Fibroblast of villous mesenchyme (primary cell): ENCODE measurements at places on chromosomes 6 and 20.

DNA sequence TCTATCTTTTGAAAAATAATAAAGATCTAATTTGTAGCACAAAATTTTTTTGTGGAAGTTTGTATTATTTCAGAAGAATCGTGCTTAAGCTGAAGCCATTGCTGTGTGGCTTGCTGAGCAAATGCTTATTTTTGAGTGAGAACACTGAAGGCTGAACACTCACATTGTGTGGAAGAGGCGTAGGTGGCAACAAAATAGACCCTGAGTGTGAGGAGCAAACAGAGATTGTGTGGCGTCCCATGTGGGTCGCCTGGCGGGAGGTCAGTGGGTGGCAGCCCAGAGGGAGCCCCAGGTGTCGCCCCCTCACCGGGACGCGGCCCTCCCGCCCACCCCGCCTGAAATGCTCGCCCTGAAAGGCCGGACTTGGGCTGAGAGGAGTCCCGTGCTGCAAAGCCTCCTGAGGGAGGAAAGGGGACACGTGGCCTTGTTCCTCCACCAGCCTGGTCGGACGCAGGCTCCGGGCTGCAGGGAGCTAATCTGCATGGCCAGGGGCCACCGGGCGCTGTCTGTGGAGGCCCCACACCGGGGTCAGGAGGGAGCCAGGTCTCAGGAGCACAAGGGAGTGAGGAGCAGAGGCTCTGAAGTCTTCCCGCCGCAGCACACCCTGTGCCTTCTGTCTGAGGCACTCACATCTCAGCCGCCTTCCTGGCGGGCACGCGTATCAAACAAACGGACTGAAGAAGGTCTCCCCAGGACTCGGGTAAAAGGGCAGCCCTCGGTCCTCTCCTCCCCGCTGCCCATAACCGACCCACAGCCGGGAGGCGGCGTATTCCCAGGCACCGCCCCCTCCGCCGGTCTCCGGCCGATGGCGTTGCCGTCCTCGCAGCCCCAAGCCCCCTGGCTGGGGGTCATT is 15.9 kb downstream of the DDO start:
- DNase-seq, result no peak

- DNase-seq, result no peak
Measured at GRCh38 chr6:106882138-106882537, 92.4 kb downstream of the CD24 start.

DNA sequence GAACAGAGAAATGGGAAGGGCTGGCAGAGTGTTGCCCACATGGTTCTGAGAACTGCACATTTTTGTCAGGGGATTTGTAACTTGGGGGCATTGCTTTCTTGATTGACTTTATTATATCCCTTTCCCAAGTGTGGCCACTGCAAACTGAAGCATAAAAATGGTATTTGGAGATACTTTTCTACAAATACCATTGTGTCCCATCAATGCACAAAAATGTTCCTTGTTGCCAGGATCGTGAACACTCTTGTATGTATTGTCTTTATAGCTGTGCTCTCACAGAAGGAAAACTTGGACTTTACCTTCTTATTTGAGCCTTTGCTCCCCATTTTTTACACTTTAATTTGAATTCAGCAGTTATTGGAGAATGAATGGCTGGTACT is 57.1 kb upstream of the C20orf144 start:
- no peak for DNase-seq

- peak; percentile 39 for DNase-seq
Measured at GRCh38 chr6:138673346-138674014, 100.1 kb upstream of the CCDC28A start.

DNA sequence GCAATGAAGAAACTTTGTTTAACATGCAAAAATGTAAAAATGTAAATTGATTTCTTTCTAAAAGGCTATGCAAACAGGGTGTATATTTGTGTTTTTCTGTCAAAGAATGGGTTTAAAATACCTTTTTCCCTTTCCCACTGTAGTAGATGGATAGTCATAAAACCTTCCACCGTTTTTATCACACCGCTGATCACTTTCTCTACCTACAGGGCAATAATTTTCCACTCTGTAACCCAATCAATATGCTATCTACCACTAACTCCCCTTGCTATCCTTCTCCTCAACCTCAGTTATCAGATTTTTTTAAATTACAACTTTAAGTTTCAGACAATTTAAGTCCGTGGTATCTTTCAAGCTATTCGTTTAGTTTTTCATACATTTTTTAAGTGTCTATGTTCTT is 91.4 kb upstream of the ARID1B start:
- DNase-seq, result no peak

DNA sequence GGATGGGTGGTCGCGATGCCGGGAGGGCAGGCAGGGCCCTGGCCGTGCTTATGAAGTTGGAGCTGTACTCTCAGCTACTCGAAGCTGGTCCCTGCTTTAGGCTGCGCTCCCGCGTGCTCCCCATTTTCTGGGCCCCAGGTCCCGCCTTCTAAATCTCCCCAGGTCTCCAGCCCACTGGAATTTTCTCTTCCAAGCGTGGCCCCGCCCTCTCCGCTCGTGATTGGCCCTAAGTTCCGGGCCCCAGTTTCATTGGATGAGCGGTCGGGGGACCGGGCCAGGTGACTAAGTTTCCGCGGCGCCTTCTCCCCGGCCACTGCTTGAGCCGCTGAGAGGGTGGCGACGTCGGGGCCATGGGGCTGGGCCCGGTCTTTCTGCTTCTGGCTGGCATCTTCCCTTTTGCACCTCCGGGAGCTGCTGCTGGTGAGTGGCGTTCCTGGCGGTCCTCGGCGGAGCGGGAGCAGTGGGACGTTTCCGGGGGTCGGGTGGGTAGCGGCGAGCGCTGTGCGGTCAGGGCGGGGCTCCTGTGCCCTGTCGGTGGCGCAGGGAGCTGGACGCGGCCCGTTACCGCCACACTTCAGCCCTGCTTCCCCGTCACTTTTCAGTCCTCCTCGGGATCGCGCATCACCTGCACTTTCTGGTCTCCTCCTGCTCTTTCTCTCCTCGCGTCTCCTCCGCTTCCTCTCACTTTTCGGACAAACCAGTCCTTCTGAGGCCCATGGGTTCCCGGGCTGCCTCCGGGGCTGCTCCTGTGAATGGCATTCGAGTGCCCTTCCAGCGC is at the start of gene MICA:
TSS of gene MICA (plus strand) at position 313 of the 778 bp plus-strand sequence. CDS start at position 351, 38 bp downstream.
- peak; percentile 87 for DNase-seq

GRCh38 chr6:88871498-88871897 is 91.9 kb downstream of the RNGTT start:
- peak; percentile 79 for DNase-seq

DNA sequence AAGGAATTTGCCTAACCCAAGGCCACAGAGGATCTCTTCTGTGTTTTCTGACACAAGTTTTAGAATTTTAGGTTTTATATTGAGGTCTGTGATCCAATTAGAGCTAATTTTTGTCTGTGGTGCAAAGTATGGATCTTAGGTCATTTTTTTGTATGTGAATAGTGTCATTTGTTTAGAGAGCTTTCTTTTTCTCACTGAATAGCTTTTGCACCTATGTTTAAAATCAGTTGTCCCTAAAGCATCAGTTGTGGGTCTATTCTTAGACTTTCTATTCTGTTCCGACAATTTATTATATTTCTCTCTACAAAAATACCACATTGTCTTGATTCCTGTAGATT is 341 bp upstream of the MCM9 start:
- no peak for DNase-seq

DNA sequence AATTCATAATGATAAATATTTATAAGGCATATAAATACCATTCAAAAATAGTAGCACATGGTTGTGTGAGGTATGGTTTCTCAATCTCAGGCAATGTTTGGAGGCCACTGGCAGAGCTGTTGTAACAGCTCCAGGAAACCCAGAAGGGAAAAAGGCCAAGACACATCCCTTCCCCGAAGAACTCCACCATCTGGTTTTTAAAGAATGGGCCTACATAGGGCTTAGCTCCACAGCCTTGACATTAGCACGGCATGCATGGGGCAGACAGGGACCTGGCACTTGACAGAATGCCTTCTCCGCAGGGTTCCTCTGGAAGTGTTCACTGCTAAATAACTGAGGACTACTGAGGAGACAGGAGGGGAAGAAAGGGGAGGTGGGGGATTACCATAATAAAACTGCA is 16.1 kb upstream of the FOXO3 start:
- peak; percentile 64 for DNase-seq

GRCh38 chr20:10984294-10984693 is 310.5 kb upstream of the JAG1 start:
- DNase-seq, result no peak

DNA sequence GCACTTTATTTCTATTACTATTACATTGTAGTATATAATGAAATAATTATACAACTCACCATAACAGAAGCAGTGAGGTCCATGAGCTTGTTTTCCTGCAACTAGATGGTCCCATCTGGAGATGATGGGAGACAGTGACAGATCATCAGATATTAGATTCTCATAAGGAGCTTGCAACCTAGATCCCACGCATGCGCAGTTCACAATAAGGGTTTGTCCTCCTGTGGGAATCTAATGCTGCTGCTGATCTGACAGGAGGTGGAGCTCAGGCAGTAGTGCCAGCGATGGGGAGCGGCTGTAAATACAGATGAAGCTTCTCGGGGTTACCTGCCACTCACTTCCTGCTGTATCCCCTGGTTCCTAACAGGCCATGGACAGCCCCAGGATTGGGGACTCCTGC is 139.5 kb upstream of the TCF21 start:
- no peak for DNase-seq

- DNase-seq, result no peak
Measured at GRCh38 chr20:11352041-11352440, 565.7 kb upstream of the BTBD3 start.

DNA sequence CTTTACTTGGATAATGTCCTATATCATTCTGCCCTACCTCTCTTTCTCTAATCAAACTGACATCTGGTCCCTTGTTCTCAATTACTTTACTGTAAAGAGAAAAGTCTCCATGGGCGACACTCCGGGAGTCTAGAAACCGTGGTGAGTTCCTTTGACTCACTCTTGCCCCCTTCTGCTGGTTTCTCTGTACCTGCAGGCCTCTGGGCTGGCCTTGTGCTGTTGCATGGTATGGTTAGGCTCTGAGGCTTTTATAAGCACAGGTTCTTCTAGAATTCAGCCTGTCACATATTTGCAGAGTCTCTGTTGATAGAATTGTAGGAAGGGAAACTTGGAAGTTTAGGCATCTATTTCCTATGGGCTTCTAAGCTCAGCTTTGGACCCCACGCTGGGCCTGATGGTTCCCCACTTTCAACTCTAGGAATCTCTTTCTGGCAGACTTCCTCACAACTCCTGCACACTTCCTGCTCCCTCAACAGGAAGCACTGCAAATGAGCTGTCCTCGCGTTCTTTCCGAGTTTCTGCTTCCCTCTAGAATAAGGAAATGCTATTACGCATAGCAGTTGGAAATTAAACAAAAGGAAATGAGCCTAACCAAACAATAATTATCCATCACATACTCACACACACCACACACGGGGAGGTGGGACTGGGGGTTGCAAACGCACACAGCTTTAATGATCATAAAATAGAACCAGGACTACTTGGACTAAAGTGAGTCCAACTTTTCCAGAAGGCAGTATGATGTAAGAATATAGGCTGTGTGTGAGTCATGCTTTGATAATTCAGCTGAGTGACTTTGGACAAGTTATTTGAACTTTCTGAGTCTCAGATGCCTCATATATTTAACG is 683.3 kb downstream of the QKI start:
- no peak for DNase-seq

GRCh38 chr20:64167676-64168075 is 3.4 kb downstream of the MYT1 start:
- DNase-seq, result no peak

DNA sequence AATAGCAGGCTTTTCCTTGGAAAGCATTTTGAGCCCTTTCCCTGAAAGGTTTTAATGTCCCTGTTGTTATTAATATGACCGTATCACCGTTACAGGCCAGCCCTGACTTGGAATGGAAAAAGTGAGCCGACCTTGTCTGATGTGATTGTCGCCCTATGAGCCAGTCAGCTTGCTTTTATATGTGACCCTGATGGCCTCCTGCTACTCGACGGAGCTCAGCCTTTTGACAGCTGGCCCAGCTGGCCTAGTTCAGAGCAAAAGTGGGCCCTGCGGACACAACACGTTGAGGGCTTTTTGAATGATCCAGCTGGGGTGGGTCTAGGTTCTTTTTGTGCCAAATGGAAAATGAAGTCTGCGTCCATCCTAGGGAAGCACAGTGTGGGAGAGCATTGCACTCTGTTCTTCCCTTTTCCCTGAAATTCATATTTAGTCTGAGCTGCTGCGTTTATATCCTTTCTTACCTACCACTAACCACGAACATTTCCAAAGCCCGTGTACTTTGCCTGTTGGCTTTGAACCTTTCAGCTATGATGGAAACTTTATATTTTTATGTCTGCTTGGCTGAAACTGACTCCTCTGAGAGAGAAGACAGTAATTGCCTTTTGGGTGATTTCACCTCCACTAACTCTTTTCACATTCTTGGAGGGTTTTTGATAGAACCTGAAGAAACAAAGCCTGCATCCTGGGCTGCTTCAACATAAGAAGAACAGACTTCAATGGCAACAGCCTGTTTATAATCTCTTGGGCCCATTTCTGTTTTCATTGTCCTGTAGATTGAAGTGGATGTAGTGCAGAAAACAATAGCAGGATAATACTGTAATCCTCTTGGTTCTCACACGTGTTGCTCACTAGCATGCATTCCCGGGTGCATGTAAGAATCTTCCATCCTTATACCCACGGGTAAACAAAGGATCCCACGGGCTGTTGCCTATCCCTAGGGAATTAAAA is 121.8 kb upstream of the HDGFL1 start:
- no peak for DNase-seq

- no peak for DNase-seq
Measured at GRCh38 chr6:163679753-163680152, 265.2 kb downstream of the QKI start.

DNA sequence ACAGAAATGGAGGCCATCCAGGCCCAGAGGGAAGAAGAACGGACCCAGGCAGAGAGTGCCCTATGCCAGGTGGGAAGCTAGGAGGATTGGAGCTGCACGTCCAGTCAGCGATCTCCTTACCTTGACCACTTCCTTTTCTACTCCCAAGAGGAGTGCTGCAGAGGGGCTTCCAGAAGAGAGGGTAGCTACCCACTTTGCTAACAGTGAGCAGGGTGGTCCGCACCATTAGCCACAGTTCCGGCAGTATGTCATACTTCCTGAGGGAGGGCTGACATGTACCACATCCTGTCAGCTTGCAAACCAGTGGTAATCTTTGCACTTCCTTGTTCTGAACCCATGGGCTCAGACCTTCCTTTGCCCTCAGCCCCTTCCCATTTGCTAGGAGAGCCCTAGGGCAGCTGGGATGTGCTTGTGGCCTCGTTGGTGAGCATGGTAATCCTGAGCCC is 35.4 kb downstream of the CEP250 start:
- no peak for DNase-seq
